ENCODE measurements at places on chromosomes 3 and 15.
A peak's percentile ranks its signal among the peaks of the same experiment; 100 is the strongest.

- no peak for DNase-seq
Observed at GRCh38 chr15:66865622-66866611, 163.9 kb downstream of the SMAD6 start.

- no peak for DNase-seq
Observed at GRCh38 chr3:133271539-133271938, 128.3 kb upstream of the BFSP2 start.

GRCh38 chr3:52931889-52932288, 34.5 kb upstream of the STIMATE start:
- DNase-seq = no peak

DNA sequence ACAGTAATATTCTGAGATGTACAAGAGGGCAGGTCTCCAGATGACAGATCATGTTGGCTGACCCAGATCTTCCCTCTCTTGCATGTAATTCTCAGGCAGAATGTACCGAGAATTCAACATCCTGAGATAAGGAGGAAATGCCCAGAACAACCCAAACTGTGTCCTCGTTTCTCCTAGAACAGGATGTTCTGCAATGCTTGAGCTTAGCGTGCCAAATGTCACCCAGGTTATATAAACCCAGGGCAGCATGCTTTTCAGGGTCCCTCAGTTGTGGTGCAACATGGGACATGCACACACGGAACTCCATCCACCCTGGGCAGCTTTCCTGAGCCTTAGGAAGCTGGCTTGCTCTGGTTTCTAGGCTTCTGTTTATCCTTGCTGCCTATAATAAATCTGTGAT, 102.1 kb upstream of the CMC1 start:
- DNase-seq = no peak

GRCh38 chr15:62879770-62880169, 162.8 kb upstream of the TPM1 start:
- no peak for DNase-seq

GRCh38 chr3:141419946-141420345, 51.6 kb downstream of the ZBTB38 start:
- DNase-seq = no peak

- DNase-seq = no peak
Observed at GRCh38 chr3:130894130-130894985, 474 bp downstream of the ATP2C1 start.

GRCh38 chr3:135895106-135895733, 70.3 kb upstream of the PPP2R3A start:
- peak; percentile 13 for DNase-seq

GRCh38 chr15:100332231-100332630, 9.5 kb downstream of the ADAMTS17 start:
- no peak for DNase-seq

- peak; percentile 58 for DNase-seq
Observed at GRCh38 chr3:52240059-52240885, 1.3 kb upstream of the TWF2 start.

- DNase-seq = no peak
Observed at GRCh38 chr3:4411236-4411635, 55.8 kb downstream of the SUMF1 start.

- DNase-seq = no peak
Observed at GRCh38 chr3:125191256-125191655, 21.3 kb downstream of the SLC12A8 start.

- no peak for DNase-seq
Observed at GRCh38 chr3:23254835-23255234, 51.7 kb downstream of the UBE2E2 start.

DNA sequence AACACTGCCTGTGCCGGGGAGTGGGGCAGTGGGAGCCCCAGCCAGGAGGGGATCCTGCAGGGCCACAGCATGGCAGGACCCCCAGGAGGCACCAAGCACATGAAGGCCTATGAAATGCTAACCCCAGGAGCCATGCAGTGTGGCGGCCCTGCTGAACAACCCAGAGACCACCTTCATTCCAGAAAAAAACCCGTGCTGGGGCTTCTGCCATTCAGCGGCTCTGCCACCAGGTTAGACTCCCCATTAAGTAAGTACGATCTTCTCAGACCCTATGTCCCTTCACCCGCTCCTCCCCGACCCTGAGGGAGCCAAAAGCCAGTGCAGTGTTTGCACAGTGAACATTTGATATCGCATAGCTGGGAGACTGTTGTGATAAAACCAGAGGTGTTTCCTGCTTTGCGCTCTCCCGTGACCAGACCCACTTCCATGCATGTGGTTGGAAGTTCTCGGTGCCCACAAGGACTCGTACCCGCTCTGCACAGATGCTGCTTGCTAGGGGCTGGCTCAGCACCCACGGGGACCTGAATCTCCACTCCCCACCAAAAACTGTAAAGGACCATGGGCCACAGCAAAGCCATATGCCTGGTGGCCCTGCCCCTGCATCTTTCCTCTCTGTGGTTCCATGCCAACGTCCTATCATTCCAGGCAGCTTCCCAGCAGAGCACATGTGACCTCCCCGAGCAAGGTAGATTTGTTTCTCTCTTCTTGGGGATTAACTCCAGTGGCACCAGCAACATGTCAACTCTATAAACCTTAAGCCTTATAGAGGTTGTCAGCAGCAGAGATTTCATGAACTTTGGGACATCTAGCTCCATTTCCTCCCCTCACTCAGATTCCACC, 5.3 kb downstream of the PLA2G4D start:
- no peak for DNase-seq

GRCh38 chr3:100782348-100782747, 73.1 kb downstream of the TFG start:
- DNase-seq = no peak

GRCh38 chr15:84715441-84716035, 401 bp downstream of the SEC11A start:
- DNase-seq = peak; percentile 41

DNA sequence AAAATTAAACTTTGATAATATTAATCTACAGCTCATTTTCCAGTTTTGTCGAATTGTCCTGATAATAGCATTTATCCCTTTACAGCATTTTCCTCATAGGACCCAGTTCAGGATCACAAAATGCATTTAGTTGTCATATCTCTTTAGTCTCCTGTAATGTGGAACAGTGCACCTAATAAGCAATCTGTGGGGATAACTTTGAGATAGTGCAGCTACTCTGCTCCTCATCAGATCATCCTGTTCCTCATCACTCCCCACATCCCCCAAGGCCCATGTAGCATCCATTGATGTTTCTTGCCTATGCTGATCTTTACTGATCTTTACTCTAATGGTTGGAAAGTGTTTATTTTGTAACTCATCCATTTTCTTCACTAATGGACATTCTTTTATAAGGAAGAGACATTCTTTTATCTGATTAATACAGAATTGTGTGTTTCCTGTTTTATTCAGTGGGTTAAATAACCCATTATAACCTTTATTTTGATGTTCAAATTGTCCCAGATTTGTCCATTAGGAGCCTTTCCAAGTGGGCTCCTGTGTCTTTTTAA, 7.5 kb downstream of the RNF111 start:
- no peak for DNase-seq

- no peak for DNase-seq
Observed at GRCh38 chr3:37626736-37627565, 234.7 kb upstream of the CTDSPL start.

GRCh38 chr15:48266024-48266689, 60.1 kb downstream of the SLC12A1 start:
- DNase-seq = no peak

- DNase-seq = no peak
Observed at GRCh38 chr3:168029705-168030104, 66.0 kb downstream of the GOLIM4 start.

DNA sequence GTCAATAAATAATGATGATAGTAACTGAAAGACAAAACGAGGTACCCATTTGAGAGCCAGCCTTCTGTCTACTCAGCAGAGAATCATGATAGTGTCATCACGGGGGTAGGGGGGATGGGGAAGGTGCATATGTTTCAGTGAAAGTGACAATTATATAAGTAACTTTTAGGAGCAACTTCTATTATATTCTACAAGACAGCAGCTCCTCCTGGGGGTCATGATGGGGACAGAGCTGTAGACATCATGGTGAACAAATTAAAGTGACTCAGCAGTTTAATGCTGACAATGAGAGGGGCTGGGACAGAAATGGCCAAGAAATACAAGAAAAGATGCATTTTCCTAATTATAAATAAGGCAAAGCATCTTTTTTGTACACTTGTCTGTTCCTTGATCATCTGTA, 11.8 kb downstream of the CAPN3 start:
- no peak for DNase-seq

DNA sequence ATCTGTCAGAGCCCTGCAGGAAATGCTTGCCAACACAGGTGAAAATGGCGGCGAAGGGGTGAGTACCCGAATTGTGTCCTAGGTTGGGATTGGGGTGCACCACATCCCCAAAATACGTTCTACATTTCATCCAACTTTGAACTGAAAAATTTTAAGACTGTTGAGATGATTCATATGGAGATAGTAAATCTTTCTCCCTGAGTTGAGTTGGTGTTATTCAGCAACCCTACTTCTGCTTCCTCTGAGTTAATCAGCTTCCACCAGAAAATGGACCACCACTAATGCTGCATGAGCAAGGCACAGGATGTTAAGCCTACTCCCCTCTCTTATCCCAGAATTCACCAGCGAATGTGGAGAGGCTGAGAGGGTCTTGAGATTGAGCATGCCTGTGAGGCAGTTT, 192.9 kb downstream of the RYR3 start:
- no peak for DNase-seq

GRCh38 chr3:21621181-21621651, 129.8 kb downstream of the ZNF385D start:
- no peak for DNase-seq

- DNase-seq = no peak
Observed at GRCh38 chr3:51191768-51192167, 193.3 kb upstream of the MANF start.

DNA sequence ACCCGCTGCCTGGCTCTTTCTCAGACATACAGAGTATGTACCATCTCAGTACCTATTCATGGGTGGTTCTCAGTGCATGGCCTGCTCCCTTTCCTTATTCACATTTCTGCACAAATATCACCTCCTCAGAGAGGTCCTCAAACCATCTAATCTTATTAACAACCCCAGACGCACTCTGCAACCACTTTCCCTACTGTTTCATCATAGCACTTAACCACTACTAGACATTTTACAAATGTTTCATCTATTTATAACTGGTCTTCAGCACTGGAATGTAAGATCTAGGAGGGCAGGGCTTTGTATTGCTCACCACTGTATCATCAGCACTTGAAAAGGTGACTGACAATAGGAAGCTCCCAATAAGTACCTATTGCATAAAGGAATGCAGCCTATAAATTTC, 45.1 kb downstream of the TNIK start:
- no peak for DNase-seq

DNA sequence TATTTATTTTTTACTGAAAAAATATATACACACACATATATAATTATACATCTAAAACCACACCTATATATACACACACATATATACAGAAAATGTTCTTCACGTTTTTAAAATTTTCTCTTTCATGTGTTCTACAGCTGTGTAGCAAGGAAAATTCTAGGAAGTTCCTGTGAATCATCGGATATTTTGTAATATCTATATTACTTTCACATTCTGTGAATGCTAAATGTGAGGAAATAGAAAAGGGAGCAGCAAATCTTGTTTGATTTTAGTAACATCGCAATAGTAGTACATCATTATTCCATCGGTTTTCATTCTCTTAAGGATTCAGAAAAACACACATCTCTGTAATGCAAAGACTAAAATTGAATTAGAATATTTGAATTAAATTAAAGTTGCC, 836.8 kb upstream of the NECTIN3 start:
- DNase-seq = no peak

- no peak for DNase-seq
Observed at GRCh38 chr15:65416845-65417416, 5.8 kb downstream of the IGDCC4 start.

GRCh38 chr3:278300-279064, 81.9 kb downstream of the CHL1 start:
- no peak for DNase-seq

DNA sequence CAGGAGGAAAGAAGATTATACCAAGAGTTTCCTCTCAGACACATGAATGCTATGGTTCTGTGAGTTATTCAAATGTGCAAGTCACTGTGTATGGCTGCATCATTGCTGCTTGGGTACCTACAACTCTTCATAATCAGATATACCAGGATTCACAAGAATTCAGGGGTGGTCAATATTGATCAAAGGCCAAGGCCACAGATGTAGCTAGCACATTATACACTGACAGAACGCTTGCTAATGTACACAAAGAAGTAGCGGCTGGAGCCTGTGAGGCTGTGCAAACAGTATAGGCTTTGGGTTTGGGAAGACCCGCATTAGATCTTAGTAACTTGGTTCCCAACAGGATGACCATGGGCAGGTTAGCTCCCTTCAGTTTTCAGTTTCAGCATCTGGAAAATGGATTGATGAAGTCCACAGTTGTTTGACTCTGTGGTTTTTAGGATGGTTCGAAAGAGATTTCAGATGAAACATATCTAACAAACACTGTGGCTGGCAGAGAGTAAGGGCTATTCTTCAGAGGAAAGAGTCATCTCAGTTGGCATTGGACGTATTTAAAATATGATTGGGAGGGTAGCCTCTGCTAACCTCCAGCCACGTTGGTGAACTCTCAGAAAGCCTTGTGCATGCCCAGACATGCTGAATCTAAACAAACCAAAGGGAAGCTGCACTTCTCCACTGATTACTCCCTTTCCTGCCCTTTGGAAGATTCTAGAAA, 748.7 kb upstream of the CFAP20DC start:
- DNase-seq = no peak

DNA sequence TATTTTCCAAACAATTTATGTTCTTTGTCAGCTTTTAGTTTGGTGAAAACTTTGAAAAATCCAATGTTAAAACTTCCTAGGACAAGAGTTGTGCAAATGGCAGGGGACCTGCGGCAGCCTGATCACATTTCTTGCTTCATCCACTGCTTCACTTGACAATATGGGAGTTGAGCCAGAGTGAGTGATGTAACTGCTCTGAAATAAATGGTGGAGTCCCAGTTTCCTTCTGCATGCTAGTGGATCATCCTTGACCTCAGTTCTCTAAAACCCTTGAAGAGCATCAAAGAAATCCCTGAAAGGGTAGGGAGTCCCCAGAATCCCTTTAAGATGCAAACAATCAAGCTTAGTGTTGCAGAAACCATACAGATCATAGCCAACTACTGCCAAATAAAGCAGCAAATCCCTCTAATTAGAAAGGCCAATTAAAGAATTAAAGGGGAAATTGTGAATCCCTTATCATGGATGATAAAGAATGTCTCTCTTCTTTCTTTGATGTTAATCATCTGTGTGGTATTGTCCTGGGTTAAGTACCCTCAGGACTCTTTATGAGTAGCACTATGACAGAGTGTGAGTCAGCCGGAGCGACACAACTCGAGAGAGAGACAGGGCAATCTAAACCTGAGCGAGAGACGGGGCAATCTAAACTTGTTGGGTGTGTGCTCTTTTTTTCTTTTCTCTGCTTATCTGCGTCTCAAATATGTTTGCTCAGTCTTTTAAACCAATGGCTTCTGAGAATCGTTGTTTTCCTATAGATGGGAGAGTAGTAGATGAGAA, 41.8 kb upstream of the GAP43 start:
- no peak for DNase-seq

DNA sequence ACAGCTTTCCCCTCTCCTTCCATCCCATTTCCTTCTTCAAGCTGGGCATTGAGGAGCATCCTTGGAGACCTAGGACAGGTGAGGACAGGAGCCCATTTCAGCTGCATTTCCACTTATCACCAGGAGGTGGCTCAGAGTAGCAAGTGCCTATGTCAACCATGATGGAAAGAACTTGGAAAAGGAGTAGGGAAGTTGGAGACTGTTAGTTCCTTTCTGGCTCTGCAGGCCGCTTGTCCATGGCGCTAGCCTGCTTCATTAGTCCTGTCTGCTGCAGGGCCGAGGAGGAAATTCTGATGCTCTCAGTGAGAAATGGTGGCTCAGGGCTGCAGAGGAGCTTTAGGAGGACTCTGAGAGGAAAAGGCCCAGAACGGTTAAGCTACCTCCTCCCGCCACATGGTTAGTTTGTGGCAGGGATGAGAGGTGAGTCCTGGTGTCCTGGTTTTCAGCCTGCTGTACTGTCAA, 7.0 kb upstream of the CD276 start:
- DNase-seq = no peak
